ENCODE measurements at places on chromosomes 3 and 15. TPM values are rescaled to one million over a fixed set of nuclear protein-coding genes. Genes with fewer than 3 reads are reported as not detected.
A peak's percentile ranks its signal among the peaks of the same experiment; 100 is the strongest.

DNA sequence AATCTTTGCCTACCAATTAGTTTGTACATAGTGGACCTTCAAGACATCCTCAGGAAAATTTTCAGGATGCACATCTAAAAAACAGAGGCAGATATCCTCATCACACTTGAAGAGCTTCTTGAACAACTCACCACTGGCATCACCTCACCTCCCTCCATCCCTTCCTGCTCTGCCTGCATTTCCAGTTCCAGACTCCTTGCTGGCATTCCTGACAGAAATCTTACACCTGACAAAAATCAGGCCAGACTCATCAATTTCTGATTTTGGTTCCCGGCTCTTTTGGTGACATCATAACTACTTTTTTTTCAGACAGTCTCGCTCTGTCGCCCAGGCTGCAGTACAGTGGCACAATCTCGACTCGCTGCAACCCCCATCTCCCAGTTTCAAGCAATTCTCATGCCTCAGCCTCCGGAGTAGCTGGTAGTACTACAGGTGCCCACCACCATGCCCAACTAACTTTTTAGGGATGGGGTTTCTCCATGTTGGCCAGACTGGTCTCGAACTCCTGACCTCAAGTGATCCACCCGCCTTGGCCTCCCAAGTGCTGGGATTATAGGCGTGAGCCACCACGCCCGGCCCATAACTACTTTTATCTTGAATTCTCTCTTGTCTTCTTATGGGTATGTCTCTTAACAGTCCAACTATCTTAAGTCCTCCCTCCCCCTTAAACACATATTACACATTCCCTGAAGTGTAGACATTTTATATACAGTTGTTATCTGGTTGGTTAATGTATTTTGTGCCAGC is 216.6 kb upstream of the IL12A start:
- no peak for DNase-seq
- no peaks in the 10 kb centered on the region for H3K36me3 ChIP-seq
- peaks cover 9% of the 10 kb centered on the region for H3K4me1 ChIP-seq

TRIM59 gene
- 6.1 TPM for total RNA-seq

GRCh38 chr3:197311591-197311990 is 13.2 kb upstream of the DLG1 start:
- H3K4me3 ChIP-seq: no peak overlapping the region
- H3K27me3 ChIP-seq: no peaks in the 10 kb centered on the region
- no peaks in the 10 kb centered on the region for H3K36me3 ChIP-seq
- H3K4me1 ChIP-seq: peaks cover 8% of the 10 kb centered on the region
- DNase-seq: no peak

DNA sequence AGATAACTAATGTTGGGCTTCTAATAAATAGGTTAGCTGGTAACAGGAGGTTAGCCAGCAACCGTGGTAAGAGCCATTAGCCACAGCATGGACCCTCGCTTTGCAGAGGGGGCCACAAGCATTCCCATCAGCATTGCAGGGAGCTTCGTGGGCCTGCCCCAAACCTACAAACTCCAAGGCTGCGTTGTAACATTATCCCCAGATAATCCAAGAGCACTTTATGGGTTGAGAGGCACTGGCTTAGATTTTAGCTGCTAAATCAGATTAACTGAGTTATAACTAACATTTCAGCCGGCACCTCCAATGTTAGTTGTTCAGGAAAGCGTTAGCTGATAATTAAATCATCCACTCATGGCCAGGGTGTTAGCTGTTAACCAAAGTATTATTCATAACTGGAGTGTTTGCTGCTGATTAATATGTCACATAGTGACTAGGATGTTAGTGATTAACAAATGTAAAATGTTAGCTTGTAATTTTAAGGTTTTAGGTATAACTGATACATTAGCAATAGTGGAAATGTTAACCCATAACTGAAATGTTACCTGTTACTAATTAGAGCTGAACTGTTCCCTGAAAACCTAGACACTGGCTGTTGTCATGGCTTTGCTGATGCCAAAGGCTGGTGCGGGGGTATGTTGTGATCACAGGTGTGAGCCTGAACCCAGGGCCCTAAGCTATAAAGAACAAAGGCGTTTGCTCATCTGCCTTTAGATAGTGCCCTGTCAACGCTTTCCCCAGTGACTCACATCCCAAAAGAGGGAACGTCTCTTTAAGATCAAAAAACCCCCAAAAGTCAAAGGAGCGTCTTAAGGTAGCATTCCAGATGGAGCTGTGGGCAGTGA is 56.2 kb downstream of the SLC6A6 start:
- no peak overlapping the region for H3K27ac ChIP-seq
- peaks cover 19% of the 10 kb centered on the region for H3K36me3 ChIP-seq
- DNase-seq: no peak
- H3K4me1 ChIP-seq: peaks cover 23% of the 10 kb centered on the region
- H3K27me3 ChIP-seq: no peaks in the 10 kb centered on the region

DNA sequence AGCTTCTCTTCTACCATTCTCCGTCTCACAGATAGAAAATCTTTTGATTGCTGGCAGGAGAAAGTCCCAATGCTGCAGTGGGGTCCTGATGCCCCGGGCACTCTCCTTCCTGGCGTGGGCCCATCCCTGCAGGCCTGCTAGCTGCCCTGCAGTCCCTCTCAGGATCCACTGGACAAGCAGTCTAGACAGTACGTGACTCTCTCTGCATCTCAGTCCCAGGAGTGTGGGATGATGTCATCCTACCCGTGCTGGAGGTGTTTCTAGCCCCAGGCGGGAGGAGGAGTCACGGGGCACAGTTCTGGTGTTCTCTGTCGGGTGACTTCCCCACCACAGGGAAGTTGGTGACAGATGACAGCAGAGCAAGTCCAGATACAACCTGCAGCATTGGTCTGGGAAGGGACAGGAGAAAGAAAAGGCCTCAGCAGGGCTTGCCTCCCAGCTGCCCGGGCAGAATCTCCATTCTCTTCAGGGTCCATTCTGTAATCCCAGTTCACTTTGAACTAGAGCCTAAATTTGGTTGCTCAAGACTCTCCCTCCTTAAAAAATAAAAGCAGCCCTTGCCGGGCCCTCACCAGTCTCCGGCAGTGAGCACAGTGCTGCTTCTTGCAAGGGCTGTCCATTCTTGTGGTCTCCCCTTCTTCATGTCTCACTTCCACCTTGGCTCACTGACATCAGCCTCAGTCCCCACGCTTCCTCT is 30.6 kb downstream of the SLC28A1 start:
- H3K27ac ChIP-seq: peak overlapping the region; percentile 61
- no peaks in the 10 kb centered on the region for H3K27me3 ChIP-seq
- no peaks in the 10 kb centered on the region for H3K36me3 ChIP-seq
- no peak for DNase-seq

GRCh38 chr3:20225769-20226168 is 39.8 kb upstream of the SGO1 start:
- no peak for DNase-seq
- no peak overlapping the region for H3K27ac ChIP-seq
- no peaks in the 10 kb centered on the region for H3K4me1 ChIP-seq
- no peaks in the 10 kb centered on the region for H3K36me3 ChIP-seq

- no peaks in the 10 kb centered on the region for H3K27me3 ChIP-seq
- no peak overlapping the region for H3K27ac ChIP-seq
- no peaks in the 10 kb centered on the region for H3K36me3 ChIP-seq
- no peak for DNase-seq
- H3K4me3 ChIP-seq: no peak overlapping the region
Measured at GRCh38 chr3:61861410-61861809, 300.0 kb downstream of the PTPRG start.

GRCh38 chr3:112333002-112333380 is at the start of gene CD200:
CD200 (plus strand) TSS chr3:112333156; CDS start chr3:112333213, 57 bp downstream.
- peak within 1 kb of the TSS; percentile 71 for H3K27ac ChIP-seq
- peaks cover 8% of the 10 kb centered on the region for H3K27me3 ChIP-seq
- H3K4me3 ChIP-seq: peak within 1 kb of the TSS; percentile 61
- H3K4me1 ChIP-seq: peaks cover 9% of the 10 kb centered on the region
- H3K36me3 ChIP-seq: no peaks in the 10 kb centered on the region

DNA sequence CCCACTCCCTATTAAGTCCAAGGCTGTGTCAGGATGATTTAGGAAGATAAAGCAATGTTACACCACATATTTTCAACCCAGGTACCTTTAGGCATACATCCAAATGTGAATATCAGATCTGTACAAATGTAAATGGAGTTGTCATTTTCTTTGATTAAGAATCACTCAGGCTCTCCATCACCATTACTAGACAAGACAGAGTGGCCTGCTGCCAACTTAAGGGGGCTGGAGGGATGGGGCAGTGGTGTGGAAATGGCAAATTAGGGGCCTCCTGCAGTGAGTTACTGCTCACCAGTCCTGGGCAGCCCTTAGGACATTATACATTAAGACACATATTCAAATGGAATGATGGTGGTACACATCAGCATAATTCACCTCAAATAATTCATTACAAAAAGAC is 211.0 kb downstream of the TNIK start:
- DNase-seq: no peak
- no peak overlapping the region for H3K27ac ChIP-seq
- no peaks in the 10 kb centered on the region for H3K4me1 ChIP-seq
- H3K4me3 ChIP-seq: no peak overlapping the region

MME gene
- total RNA-seq: 5.9 TPM

SNX4 gene
- 25.1 TPM for total RNA-seq

TRIM71 gene
- not detected for total RNA-seq

DNA sequence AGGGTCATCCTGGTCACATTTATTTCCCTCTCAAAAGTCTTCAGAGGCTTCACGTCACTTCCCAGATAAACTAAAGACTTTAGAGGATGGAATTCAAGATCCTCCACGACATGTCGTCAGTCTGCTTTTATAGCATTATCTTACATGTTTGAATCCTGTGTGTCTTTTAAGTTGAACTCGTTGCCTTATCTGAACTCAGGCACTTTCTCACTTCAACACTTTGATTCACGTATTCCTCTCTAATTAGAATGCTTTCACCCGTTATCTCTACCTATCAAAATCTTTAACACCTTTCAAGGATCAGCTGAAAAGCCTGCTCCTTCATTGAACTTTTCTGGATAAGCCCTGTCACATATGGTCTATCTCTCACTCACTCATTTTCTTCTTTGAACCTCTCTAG is 97.1 kb downstream of the MAP2K5 start:
- no peak overlapping the region for H3K4me3 ChIP-seq
- no peaks in the 10 kb centered on the region for H3K4me1 ChIP-seq
- H3K27ac ChIP-seq: no peak overlapping the region
- DNase-seq: no peak
- H3K27me3 ChIP-seq: no peaks in the 10 kb centered on the region
- H3K36me3 ChIP-seq: no peaks in the 10 kb centered on the region

CCDC80 gene
- total RNA-seq: 11.6 TPM

DNA sequence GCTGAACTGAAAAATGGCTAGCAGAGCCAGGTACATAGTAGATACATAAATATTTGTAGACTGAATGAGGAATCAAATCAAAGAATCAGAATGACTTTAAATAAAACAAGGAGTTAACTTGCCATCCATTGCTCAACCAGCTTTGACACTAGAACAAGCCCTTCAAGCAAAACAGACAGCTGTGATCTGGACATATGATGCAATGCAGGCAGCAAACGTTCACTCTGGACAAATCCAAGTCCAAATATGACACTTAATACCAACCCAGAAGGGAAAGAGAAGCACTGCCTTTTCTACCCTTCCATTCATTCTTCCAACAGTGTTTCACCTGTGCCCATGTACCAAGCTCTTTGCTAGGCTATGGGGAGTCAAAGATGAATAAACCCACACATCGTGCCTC is 4.5 kb downstream of the THRB start:
- peaks cover 68% of the 10 kb centered on the region for H3K4me1 ChIP-seq
- peak overlapping the region; percentile 45 for H3K27ac ChIP-seq
- no peak overlapping the region for H3K4me3 ChIP-seq
- no peak for DNase-seq
- H3K36me3 ChIP-seq: no peaks in the 10 kb centered on the region
- H3K27me3 ChIP-seq: no peaks in the 10 kb centered on the region

GRCh38 chr3:53191836-53192480 is 30.9 kb downstream of the PRKCD start:
- no peak for DNase-seq
- no peak overlapping the region for H3K4me3 ChIP-seq
- no peaks in the 10 kb centered on the region for H3K27me3 ChIP-seq
- H3K27ac ChIP-seq: no peak overlapping the region

DNA sequence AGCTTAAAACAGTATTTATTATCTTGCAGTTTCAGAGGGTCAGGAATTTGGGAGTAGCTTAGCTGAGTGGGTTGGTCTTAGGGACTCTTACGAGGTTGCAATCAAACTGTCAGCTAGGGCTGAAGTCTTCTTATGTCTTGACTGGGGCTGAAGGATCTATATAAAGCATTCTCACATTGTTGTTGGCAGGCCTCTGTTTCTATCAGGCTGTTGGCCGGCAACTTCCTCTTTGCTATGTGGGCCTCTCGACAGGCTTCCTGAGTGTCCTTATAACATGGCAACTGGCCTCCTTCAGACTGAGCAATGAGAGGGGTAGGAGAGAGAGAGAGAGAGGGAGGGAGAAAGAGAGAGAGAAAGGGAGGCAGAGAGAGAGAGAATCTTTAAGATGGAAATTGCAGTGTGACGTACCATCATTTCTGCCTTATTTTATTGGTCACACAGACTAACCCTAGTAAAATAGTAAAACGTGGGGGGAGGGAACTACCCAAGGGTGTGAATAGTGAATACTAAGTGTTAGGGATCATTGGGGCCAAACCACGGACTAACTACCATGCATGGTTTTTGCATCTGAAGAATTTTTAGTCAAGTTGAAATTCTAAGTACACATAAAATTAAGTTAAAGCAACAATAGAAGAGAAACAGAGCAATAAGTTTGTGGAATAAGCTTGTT is 16.1 kb downstream of the FGF7 start:
- DNase-seq: no peak
- H3K4me1 ChIP-seq: peaks cover 10% of the 10 kb centered on the region
- H3K36me3 ChIP-seq: no peaks in the 10 kb centered on the region

- H3K4me3 ChIP-seq: peak overlapping the region; percentile 48
- no peak overlapping the region for H3K27ac ChIP-seq
- no peak for DNase-seq
- H3K4me1 ChIP-seq: peaks cover 23% of the 10 kb centered on the region
- no peaks in the 10 kb centered on the region for H3K36me3 ChIP-seq
- peaks cover 47% of the 10 kb centered on the region for H3K27me3 ChIP-seq
Measured at GRCh38 chr3:13281507-13282357, 138.4 kb downstream of the NUP210 start.

DNA sequence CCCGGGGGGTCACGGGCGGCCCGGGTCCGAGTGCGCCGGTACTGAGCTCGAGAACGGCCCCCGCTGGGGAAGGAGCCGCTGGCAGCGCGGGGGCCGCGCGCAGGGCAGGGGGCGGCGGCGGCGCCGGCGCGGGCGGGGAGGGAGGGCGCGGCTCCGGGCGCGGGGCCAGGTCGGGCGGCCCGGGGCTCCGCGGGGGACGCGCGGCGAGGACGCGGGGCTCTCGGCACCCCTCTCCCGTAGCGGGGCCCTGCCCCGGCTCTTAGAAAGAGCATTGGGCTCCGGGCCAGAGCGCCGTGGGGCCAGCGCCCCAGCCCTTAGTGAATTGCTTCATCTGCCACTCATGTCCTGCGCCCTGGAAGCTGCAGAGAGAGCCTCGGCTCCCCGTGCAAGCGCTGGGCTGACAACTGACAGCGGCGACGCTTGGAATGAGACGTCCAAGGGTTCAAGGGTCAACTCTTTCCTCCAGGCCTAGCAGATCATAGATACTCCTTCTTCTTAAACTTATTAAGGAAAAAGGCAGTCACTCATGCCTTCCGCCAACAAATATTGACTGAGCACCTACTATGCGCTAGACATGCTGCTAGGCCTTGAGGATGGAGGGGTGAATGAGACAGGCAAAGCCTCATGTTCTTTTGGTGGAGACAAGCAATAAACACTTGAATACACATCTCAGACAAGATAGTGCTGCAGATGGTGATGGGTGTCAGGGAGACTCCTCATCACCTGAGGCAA is 140.8 kb downstream of the SMAD6 start:
- no peaks in the 10 kb centered on the region for H3K36me3 ChIP-seq
- H3K4me1 ChIP-seq: peaks cover 32% of the 10 kb centered on the region
- H3K4me3 ChIP-seq: peak overlapping the region; percentile 54
